ENCODE measurements at places on chromosomes 6 and 20.

DNA sequence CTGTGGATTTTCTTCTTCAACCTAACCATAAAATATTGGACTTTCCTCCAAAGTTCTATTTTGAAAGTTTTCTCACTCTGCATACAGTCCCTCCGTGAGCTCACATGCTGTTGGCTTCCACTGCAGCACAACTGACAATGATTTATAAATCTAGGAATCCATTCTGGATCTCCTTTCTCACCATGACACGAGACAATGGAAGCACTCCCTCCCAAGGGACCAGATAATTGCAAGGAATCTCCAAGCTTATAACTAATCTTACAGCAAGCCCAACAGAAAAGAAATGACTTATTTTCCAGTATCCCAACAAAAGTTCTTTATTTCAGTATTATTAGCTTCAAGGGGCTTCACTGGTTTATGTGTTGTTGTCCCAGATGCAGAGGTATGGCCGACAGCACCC lies 729.0 kb downstream of the RFPL4B start:
- no peak for DNase-seq

GRCh38 chr6:122069932-122070331 lies 329.5 kb upstream of the HSF2 start:
- no peak for DNase-seq

GRCh38 chr20:59723607-59724456 lies 119.5 kb downstream of the PHACTR3 start:
- DNase-seq = no peak

GRCh38 chr20:53831812-53832211 lies 238.2 kb upstream of the ZNF217 start:
- no peak for DNase-seq

GRCh38 chr20:12237772-12238171 lies 320.1 kb downstream of the BTBD3 start:
- DNase-seq = no peak

DNA sequence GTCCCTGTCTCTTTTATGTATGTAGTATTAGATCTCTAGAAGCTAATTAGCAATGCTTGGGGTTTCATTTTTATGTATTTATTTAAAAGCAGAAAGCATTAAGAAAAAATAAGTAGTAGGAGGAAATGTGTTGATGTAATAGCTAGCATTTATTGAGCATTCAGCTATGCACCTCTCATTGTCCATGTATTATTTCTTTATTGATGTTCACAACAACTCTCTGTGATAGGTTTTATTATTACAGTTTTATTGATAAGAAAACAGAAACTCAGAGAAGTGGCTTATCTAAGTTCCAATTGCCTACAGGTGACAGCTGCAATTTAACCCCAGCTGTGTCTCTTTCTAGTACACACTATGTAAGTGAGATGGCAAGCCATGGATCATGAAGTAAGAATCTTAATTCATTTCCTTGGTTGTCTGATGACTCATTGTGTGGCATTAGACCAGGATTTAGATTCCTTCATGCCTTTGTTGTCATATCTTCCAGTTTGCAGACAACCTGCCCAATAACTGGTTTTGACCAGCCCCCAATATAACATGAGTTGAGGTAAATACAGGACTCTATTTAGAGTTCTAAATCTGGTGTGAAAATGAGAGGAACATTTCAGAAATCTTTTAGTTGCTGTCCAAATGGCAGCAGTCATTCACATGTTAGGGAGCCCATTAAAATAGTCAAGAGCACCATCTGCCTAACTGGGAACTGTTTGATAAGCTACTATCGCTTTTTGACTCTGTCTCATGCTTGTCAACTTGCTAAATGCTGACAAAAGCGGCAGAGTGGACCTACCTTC lies 170.8 kb upstream of the PHACTR1 start:
- no peak for DNase-seq

DNA sequence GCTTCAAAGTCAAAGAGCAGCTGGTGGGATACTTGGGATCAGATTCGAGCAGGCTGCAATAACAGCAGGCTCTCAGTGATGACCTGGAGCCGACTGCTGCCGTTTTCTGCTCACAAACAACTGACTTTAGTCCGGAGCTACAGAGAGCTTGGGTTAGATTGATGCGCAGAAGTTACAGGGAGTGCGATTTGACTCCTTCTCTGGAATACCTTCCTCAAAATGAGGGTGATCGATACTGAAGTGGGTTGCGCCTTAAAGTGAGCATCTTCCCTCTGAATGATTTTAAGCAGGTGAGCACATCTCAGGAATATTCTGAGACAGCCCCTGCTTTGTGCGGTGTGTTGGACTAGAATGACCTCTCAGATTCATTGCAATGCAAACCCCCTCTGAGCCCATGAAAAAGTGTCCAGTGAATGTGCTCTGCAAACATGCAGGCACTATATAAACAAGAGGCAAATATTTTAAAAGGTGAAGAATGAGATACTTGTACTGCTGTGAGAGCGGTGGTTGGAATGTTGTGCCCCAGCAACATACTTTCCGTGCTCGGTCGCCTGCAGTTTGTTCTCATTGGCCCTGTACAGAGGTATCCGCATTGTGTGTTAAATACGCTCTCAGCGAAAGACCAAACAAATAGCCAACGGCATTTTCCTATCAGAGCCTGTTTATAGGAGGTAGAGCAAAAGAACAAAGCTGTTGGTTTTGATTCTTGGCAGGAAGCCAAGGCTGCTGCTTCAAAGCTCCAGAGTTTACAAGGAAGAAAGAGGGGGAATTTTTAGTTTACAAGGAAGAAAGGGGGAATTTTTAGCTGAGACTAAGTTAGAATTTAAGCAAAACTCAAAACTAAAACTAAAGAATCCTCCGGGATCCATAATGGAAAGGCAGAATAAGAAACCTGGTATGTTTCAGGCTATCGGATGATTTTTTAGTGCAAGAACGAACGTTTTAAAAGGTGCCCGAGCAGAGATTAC lies 67.7 kb downstream of the PHACTR2 start:
- no peak for DNase-seq

GRCh38 chr20:34549291-34549928 lies 9.1 kb upstream of the MAP1LC3A start:
- no peak for DNase-seq

DNA sequence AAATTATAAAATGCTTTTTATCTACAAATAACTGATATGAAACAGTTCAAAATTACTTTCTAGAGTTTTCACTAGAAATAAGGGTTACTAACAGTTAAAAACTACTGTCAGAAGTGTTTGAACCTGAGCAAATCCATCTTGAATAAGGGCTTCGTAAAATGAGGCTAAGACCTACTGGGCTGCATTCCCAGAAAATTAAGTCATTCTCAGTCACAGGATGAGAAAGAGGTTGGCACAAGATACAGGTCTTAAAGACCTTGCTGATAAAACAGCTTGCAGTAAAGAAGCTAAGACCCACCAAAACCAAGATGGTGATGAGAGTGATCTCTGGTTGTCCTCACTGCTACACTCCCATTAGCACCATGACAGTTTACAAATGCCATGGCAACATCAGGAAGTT lies 93.7 kb downstream of the PLG start:
- no peak for DNase-seq

GRCh38 chr20:62066983-62067433 lies 1.3 kb upstream of the TAF4 start:
- no peak for DNase-seq

All from activated CD4-positive, alpha-beta T cell treated with anti-CD3 and anti-CD28 coated beads, Interleukin-2, amount 50 U/mL, for 24 hours (primary cell).